Ascending aorta (tissue), 2 donors: ENCODE measurements at places on chromosomes 13 and 19.

GRCh38 chr19:42253245-42254088 is 1.5 kb downstream of the ERF start:
- H3K27me3 ChIP-seq: no peaks in the 10 kb centered on the region
- H3K4me1 ChIP-seq: peaks cover 20% of the 10 kb centered on the region
- peak overlapping the region; percentile 99 for H3K27ac ChIP-seq
- DNase-seq: peak; percentile 86

DNA sequence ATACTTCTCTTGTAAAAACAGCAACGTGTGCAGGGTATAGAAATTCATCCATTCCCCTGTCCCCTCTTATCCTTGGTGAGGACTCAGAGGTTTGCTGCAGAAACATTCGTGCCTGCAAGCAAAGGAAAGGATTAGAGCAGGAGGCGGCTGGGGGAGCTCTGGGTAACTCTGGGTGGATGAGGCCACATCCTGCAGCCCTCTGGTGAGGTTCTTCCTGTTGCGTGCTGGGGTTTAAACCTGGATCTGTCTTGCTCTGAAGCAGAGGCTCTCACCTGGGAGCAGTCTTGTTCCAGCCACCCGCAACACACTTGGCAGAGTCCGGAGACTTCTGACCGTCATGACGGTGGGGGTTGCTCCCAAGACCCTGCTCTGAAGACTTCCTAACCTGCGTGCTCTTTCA is 69.2 kb downstream of the ATP11A start:
- no peak overlapping the region for H3K4me3 ChIP-seq
- H3K36me3 ChIP-seq: no peaks in the 10 kb centered on the region
- H3K27ac ChIP-seq: no peak overlapping the region
- H3K4me1 ChIP-seq: no peaks in the 10 kb centered on the region

DNA sequence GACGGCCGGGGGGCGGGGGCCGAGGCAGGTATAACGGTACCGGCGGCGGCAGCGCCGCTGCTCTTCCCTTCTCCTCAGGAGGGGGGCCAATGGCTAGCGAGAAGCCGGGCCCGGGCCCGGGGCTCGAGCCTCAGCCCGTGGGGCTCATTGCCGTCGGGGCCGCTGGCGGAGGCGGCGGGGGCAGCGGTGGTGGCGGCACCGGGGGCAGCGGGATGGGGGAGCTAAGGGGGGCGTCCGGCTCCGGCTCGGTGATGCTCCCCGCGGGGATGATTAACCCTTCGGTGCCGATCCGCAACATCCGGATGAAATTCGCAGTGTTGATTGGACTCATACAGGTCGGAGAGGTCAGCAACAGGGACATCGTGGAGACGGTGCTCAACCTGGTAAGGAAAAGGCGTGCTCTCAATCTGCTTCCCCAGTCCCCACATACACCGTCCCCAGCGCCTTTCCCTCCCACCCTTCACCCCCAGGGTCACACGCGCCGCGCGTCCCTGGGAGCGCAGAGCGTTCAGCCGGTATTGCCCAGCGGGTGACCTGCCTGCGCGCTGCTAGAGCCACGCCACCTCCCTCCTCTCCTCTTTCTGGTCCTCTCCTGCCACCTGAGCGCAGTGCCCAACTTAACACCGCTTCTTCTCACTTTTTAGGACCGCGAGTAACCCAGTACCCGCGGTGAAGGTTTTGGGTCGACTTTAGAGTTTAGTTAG is 814 bp downstream of the NBEA start:
- no peaks in the 10 kb centered on the region for H3K36me3 ChIP-seq
- H3K4me3 ChIP-seq: peak overlapping the region; percentile 93
- no peak for DNase-seq
- no peak overlapping the region for H3K27ac ChIP-seq
- no peaks in the 10 kb centered on the region for H3K27me3 ChIP-seq

DNA sequence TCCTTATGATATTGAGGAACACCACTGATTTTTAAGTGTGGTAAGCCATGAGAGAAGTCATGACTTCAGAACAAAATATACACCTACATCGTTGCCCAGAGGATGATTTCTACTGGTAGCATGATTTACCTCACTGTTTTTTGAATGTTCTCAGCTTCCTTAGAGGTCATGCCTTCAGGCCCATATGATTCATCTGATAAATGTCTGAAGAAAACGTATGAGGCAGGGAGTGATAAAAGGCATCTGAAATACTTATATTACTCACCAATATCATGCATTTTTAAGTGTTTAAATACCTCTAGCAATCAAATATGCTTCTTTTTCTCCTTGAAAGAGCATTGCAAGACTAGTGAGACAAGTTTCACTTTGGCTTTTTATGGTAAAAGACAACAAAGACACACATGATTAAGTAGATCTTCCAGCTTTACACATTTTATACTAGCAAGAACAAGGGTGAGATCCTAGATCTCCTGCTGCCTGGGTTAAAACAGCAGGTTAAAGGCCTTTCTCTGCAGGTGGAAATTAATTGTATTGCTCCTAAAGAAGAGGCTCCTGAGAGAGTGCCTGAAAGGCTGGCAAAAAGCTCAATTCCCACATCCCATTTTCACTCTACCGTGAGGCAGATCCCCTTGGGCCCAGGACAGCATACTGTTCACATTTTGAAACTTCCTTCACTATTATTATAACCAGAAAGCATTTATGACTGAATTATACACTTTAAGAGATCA is 432.4 kb downstream of the SLITRK1 start:
- no peak overlapping the region for H3K27ac ChIP-seq
- H3K4me3 ChIP-seq: no peak overlapping the region
- no peaks in the 10 kb centered on the region for H3K4me1 ChIP-seq
- H3K27me3 ChIP-seq: no peaks in the 10 kb centered on the region
- no peaks in the 10 kb centered on the region for H3K36me3 ChIP-seq
- DNase-seq: no peak

DNA sequence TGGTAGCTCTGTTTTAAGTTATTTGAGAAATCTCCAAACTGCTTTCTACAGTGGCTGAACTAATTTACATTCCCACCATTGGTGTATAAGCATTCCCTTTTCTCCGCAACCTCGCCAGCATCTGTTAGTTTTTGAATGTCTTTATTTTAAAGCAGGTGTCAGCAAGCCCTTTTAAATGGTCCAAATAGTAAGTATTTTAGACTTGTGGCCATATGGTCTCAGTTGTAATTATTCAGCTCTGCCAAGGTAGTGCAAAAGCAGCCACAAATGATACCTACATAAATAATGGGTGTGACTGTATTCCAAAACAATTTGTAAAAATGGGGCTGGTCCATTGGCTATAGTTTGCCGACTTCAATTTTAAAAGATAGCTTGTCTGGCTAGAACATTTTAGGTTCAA is 58.7 kb upstream of the TMTC4 start:
- H3K36me3 ChIP-seq: no peaks in the 10 kb centered on the region
- no peaks in the 10 kb centered on the region for H3K4me1 ChIP-seq
- H3K4me3 ChIP-seq: no peak overlapping the region
- no peaks in the 10 kb centered on the region for H3K27me3 ChIP-seq
- DNase-seq: no peak

- H3K27me3 ChIP-seq: no peaks in the 10 kb centered on the region
- no peak for DNase-seq
- no peak overlapping the region for H3K4me3 ChIP-seq
- no peaks in the 10 kb centered on the region for H3K36me3 ChIP-seq
- no peak overlapping the region for H3K27ac ChIP-seq
- no peaks in the 10 kb centered on the region for H3K4me1 ChIP-seq
These were observed 337.7 kb downstream of the DNAJC15 start for GRCh38 chr13:43360892-43361610.

DNA sequence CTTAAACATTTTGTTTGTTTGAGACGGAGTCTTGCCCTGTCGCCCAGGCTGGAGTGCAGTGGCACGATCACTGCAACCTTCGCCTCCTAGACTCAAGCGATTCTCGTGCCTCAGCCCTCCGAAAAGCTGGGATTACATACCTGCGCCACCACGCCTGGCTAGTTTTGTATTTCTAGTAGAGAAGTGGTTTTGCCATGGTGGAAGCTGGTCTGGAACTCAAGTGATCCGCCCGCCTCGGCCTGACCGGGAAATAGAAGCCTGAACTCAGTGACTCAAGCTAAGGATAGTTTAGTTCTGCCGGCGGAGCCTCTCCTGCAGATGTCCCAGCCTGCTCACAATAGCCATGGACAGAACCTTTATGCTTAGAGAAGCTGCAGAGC is 53.0 kb upstream of the ZNF254 start:
- peak overlapping the region; percentile 90 for H3K4me3 ChIP-seq
- H3K4me1 ChIP-seq: peaks cover 10% of the 10 kb centered on the region
- peak overlapping the region; percentile 93 for H3K27ac ChIP-seq
- H3K36me3 ChIP-seq: peaks cover 28% of the 10 kb centered on the region

GRCh38 chr19:11659612-11660011 is 62.3 kb downstream of the ZNF627 start:
- no peaks in the 10 kb centered on the region for H3K27me3 ChIP-seq
- no peaks in the 10 kb centered on the region for H3K36me3 ChIP-seq
- no peak overlapping the region for H3K4me3 ChIP-seq
- DNase-seq: no peak
- no peak overlapping the region for H3K27ac ChIP-seq

DNA sequence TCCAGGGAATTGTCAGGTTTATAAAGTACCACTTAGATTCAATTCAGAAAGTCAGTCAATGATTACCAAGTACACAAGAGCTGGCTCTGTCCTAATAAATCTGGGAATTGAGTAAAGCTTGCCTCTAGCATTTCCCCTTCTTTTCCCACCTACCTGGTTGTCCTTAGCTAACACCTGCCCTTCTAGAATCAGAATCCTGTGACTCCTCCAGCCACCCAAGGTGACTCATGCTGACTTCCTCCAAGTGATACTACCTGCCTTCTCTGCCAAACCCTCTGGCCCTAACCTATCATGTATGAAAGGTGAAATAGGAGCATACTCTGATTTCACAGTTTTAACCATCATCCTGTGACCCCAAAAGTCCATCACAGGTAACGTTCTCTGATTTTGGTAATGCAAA is 151.2 kb downstream of the DIAPH3 start:
- no peaks in the 10 kb centered on the region for H3K36me3 ChIP-seq
- DNase-seq: no peak
- H3K27me3 ChIP-seq: no peaks in the 10 kb centered on the region
- no peak overlapping the region for H3K4me3 ChIP-seq

DNA sequence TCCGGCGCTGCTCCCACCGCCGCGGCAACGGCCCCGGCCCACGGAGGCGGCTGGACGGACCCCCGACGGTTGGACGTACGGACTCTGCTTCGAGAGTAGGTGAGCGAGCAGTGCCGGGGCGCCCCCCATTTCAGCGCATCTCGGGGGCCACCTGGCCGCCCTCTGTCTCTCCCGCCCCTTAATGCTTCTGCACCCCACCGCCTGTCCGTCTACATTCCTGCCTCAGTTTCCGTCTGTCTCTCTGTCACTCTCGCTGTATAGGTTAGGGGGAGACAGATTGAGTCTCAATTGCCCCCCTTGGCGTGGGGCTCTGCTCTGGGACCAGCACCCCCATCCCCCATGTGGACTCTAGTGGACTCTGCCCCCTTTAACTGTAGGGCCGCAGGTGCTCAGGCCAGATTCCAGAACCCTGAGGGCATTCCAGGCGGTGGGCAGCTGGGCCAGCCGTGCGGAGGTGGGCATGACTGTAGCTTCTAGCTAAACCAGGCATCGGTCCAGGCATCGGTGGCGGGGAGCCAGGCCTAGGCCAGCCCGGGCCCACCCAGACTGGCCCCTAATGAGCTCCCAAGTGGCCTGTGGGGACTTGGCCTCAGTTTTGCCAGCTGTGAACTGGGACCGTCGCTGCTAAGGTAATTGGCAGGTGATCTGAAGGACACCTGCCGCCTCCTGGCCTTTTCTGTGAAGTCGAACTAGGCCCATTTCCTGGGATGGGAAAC is 373 bp downstream of the TNFAIP8L1 start:
- H3K4me1 ChIP-seq: peaks cover 12% of the 10 kb centered on the region
- peak overlapping the region; percentile 56 for H3K27ac ChIP-seq
- no peak for DNase-seq

DNA sequence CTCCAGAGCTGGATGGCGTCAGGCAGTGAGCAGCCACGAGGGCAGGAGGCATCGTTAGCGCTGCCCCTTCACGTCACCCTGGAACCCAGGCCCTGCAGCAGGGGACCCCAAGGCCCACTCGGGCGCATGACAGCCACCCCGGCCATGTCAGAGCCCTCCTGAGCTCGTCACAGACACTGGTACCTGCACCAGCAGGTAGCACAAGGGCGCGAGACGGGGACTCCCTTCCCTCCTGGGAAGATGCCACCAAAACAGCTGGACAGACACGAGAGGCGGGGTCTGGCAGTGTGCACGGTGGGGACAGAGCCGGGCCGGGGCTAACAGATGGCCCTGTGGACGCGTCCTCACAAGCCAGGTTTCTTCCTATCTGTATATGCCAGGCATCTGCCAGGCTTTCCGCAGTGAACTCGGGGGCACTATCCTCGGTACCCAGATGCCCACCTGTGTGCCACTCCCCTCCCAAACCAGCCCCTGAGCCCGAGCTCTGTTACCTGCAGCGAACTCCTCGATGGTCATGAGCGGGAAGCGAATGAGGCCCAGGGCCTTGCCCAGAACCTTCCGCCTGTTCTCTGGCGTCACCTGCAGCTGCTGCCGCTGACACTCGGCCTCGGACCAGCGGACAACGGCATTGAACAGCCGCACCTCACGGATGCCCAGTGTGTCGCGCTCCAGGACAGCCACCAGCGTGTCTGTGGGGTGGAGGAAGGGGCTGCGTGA is 25.8 kb downstream of the BTBD2 start:
- no peak overlapping the region for H3K4me3 ChIP-seq
- peaks cover 87% of the 10 kb centered on the region for H3K36me3 ChIP-seq
- H3K27ac ChIP-seq: no peak overlapping the region
- H3K27me3 ChIP-seq: no peaks in the 10 kb centered on the region
- DNase-seq: no peak

DNA sequence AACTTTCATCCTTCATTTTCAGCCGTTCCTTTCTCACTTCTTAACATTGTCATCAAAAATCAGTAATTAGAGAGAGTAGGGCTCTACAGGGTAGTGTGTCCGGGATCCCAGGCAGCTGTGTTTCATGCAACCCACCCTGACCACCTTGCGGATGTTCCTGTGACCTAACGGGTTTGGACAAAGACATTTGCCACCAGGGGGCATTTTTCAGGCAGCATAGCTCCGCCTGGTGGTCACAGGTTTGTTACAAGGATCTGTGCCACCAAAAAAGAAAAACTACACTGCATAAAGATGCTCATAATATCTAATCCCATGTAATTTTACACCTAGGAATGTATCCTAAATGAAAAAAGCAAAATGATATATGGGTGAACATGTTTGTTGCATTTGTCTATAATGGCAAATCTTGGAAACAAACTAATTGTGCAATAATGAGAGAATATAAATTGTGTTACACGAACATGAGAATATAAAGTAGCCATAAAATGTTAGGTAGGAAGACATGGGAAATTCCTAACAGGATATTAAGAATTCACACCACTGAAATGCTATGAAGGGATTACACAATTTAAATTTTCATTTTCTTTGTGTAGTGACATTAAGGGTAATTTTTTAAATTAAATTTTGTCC is 123.0 kb downstream of the SLC7A1 start:
- no peaks in the 10 kb centered on the region for H3K4me1 ChIP-seq
- peak; percentile 70 for DNase-seq
- H3K36me3 ChIP-seq: no peaks in the 10 kb centered on the region
- H3K27ac ChIP-seq: no peak overlapping the region
